ENCODE measurements at places on chromosomes 4 and X.

- DNase-seq: no peak
Measured at GRCh38 chr4:931194-931959, 739 bp downstream of the GAK start.

DNA sequence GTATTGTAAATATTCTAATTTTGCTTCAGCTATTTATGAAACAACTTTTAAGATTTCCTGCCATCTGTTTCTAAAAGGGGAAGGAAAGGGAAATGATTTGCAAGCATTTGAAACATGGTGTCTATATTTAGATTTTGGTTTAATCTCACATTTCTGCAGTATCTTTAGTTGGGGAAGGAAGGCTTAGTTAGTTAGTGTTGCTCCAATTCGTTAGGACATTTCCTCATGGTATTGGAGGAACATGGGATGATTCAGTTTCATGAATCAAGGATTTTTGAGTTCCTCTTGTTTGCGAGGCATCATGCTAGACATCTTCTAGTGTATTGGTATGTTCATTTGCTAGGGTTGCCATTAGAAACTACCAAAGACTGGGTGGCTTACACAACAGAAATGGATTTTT is 20.5 kb upstream of the TMEM192 start:
- DNase-seq: no peak

- DNase-seq: no peak
Measured at GRCh38 chr4:11720292-11720691, 291.6 kb upstream of the HS3ST1 start.

GRCh38 chrX:14528629-14529289 is 577 bp upstream of the GLRA2 start:
- peak; percentile 65 for DNase-seq

GRCh38 chr4:32824336-32824735 is 2104.2 kb downstream of the PCDH7 start:
- no peak for DNase-seq

Data from neuronal stem cell (in vitro differentiated cells).